ENCODE measurements at places on chromosomes 2 and 18. TPM values are rescaled to one million over a fixed set of nuclear protein-coding genes. Genes with fewer than 3 reads are reported as not detected.
A peak's percentile ranks its signal among the peaks of the same experiment; 100 is the strongest.

DNA sequence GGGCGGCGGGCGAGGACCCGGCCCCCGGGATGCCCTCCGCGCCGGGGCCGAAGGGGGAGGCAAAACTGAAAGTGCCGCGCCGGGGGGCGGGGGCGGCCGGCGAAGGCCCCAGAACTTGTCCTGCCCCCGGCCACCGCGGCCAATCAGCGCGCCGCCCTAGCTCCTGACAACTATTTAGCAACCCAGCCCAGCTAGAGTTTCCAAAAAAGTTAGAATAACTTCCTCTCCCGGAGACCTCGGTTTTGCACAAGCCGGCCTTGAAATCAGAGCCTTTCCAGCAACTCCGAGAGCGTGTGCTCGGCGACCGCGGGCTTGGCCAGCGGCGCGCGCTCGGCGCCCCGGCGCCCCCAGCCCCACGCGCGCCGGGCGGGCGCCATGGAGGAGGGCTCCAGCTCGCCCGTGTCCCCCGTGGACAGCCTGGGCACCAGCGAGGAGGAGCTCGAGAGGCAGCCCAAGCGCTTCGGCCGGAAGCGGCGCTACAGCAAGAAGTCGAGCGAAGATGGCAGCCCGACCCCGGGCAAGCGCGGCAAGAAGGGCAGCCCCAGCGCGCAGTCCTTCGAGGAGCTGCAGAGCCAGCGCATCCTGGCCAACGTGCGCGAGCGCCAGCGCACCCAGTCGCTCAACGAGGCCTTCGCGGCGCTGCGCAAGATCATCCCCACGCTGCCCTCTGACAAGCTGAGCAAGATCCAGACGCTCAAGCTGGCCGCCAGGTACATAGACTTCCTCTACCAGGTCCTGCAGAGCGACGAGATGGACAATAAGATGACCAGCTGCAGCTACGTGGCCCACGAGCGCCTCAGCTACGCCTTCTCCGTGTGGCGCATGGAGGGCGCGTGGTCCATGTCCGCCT, at the start of gene TWIST2:
Gene TWIST2, plus strand, starts transcription at position 245 of the 850 bp plus-strand sequence. Its CDS starts 131 bp downstream, at position 376.
- peak; percentile 53 for DNase-seq

DNA sequence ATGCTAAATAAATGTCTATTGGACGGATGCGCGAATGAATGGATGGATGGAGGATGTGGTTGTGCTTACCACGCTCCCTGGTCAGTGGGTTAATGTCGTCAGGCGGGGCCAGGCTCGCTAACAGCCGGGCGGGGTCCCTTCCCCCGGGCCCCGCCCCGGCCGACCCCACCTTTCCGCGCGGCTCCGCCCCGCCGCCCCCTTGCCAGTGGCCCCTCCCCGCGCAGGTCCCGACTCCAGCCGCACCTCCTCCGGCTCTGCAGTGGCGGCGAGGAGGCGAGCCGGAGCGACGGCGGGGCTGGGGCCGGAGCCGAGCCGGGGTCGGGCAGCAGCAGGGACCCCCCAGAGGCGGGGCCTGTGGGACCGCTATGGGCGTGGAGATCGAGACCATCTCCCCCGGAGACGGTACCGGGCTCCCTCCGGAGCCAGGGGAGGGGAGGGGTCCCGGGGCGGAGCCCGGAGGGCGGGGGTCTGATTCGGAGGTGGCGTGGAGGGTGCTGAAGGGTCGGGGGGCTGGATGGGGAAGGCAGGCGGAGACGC, at the start of gene FKBP1B:
Gene FKBP1B, plus strand, starts transcription at position 257 of the 537 bp plus-strand sequence. Its CDS starts 109 bp downstream, at position 366.
- DNase-seq: peak; percentile 43

Gene DNAJC5G
- total RNA-seq: 0.44 TPM

- no peak for DNase-seq
Measured at GRCh38 chr18:7436166-7436565, 130.9 kb upstream of the PTPRM start.

DNA sequence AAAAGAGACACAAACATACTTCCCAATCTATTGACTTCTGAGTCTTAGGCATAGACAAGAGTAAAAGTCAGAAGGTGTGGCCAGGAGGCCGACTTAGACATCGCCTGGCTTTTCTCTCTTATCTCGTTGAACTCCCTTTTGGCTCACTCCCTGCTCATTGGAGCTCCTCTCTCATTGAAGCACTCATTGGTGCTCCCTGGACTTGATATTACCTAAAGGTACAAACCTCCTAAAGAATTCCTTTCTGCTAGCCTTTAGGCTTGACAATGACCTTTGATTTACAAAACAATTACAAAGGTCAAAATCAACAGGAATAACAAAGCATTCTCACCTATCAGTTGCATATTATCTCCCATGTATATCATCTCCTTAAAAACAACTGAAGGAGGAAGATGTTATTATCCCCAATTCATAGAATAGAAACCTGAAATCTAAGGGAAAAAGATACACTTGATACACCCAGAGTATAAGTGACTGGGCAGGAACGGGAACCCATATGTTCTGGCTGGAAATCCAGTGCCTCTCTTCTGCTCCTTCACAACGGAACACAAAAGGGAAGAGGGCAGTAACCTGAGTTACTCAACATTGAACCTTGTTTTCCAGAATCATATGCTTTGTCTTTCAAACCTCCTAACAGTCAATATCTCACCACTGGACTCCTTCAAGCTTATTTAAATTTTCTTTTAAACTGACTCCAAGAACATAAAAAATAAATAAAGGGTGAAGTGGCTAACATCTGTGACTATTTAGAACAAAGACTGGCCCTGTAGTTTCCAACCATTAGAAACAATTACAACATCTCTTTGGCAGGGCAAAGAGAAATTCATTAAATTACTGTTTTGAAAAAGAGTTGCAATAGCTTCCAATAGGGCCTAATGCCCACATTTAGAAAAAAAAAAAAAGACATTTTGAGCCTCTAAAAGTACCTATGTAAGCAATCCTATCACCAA, 1247.9 kb downstream of the LRP1B start:
- DNase-seq: no peak

Gene ZSWIM2
- not detected for total RNA-seq

DNA sequence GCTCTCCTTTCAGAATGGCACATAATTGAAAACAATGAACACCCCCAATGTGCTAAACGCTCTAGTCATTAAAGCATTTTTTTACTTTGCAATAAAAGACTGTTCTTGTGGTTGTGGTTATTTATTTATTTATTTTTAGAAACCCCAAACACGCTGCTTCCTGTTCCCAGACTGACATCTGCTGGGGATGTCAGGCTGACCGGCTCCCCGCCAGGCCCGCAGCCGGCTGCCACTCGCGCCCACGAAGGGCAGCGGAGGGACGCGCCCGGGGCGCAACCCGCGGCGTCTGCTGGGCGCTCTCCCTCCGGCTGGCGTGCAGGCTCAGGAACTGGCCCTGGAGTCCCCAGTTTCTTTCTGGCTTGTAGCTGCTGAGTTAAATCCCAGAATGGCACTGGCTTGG, 83.1 kb upstream of the SP3 start:
- no peak for DNase-seq

- no peak for DNase-seq
Measured at GRCh38 chr2:45843136-45843535, 191.7 kb downstream of the PRKCE start.

- no peak for DNase-seq
Measured at GRCh38 chr18:56302156-56302555, 336.2 kb downstream of the TXNL1 start.
